Stimulated activated CD4-positive, alpha-beta T cell treated with anti-CD3 and anti-CD28 coated beads, Interleukin-4, amount 100 ng/mL, for 48 hours (primary cell): ENCODE measurements at places on chromosomes 13 and 19.
A peak's percentile ranks its signal among the peaks of the same experiment; 100 is the strongest.

DNA sequence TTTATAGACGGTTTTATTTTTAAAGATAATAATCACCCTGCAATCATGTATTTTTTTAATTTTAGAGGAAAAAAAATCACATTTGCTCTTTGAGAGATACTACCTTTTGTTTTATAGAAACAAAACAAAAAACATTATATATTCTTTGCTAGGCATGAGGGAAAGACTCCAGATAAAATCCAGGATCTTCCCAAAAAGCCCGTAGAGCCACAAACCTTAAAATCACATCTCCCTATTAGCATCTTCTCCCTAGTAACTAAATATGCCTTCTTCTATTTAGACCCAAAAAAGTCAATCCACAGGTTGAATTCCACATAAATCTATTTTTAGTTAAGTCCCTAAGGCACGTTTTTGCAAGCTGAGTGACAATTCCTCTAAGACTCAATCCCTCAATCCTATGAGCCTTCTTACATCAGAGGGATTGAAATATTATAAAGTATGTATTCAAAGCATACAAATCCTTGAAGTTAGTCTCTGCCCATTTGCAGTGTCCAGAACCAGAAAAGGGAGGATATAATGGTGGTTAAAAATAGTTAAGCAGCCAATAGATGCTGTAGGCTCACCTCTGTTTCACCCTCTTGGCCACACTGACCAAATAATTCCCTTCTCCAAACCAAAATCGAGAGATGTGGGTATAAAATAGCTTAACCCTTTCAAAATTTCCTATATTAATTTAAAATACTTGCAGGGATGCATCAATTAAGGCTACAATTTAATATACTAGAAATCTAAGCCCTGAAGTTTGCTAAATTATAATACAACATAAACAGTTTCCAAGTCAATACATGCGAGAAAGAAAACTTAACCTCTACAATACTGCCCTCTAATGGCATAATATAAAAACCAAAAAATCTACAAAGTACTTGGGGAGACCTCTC lies 64.0 kb downstream of the SERP2 start:
- no peak for DNase-seq

DNA sequence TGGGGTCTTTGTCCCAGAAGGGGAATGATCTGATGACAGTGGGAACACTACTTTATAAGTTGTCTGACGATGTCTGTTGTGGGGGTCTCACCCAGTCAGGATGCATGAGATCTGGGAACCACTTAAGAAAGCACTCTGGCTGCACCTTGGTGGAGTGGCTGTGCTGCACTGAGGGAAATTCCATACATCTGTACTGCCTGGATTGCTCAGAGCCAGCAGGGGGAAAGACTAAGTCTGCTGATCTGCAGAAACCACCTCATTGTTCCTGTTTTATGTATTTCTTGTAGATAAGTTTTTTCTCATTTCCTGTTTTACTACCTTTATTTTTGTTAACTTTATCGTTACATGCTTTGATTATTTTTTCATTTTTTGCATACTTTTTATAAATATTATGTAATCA lies 27.3 kb downstream of the ZNF430 start:
- no peak for DNase-seq

DNA sequence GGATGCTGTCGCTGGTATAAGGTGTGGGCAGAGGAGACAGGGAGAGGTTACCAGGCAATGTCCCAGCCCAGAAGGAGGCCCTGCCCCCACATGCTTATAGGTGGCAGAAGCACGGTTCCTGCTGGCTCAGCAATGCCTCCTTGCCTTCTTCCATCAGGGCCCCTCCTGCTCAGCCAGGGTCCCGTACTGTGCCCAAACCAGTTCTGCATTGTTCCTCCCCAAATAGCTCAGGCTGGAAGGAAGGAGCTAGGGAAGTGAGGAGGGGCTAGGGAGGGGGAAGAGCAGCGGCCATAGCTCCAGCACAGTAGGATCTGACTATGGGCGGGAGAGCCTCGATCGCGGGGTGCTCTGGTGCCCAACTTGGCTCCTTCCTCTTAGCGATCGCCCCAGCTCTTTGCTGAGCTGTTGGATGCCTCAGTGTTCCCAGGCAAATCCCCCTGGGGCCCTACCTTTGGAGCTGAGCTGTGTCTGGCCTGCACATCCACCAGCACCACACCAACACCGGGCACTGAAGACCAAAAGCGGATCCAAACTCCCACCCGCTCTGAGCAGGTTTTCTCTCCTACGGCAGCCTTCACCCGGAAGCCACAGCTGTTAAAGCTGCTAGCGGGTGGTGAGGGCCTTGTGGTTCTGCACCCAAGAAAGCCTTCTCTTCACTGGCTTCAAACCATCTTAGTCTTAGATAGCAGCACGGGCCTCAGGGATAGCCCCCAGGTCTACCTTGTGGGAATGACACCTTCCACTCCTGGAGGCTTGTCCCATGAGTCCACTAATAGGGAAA lies 32.1 kb upstream of the PEPD start:
- no peak for DNase-seq

GRCh38 chr19:13428352-13428751 lies 77.9 kb downstream of the CACNA1A start:
- peak; percentile 6 for DNase-seq

- DNase-seq = no peak
Observed at GRCh38 chr19:43688059-43688701, 18.2 kb upstream of the PLAUR start.

GRCh38 chr13:58908019-58908679 lies 1255.6 kb downstream of the DIAPH3 start:
- no peak for DNase-seq

DNA sequence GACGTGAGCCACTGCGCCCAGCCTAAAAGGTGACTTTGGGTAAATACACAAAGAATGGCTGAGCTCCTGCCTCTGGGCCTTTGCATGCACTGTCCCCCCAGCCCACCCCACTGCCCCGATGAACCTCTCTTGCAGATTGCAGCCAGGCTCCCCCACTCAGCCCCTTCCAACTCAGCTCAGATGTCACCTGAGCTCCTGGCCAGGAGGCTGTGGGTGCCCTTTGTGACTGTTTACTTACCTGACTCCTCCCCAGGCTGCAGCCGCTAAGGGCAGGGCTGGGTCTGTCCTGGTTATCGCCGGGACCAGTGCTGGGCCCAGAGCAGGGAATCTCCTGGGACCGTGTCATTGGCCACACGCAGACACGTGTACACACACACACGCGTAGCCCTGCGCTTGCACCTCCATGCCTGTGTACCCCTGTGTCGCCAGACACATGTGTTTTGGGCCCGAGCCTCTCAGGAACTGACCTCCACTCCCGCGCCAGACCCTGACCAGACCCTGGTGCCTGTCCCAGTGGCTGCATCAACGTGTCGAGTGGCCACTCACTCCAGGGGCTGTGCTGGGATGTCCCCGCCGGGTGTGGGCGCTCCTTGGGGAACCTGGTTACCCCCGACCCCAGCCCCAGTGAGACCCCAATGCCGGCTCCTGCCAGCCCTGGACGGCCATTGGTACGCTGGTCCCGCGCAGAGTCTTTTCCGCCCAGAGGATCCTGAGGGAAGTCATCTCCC lies 18.7 kb downstream of the EFNA2 start:
- no peak for DNase-seq

DNA sequence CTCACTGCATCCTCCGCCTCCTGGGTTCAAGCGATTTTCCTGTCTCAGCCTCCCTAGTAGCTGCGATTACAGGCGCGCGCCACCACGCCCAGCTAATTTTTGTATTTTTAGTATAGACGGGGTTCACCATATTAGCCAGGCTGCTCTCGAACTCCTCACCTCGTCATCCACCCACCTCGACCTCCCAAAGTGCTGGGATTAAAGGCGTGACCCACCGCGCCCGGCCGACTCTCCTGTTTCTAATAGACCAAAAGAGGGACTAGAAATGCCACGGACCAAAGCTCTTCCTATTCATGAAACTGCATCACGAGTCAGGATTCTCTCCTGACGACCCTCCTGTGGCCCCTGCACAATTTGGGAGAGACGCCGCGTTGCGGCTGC lies 563 bp downstream of the ZNF43 start:
- peak; percentile 8 for DNase-seq

DNA sequence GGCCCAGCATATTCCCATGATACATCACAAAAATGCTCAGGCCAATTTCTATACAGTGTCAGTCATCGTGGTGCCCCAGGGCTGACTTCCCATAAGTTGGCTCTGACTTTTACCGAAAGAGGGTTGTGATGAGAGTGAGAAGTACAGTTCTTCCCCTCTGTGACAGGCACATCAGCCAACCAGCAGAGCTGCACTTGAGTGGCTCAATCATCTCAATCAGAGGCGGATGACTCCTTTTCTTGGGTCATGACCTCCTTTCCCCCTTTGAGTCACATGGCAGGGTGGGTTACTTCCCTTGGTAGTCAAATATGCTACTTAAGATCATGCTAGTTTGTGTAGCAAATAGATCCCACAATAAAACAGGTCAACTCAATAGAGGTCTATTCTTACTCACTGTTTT lies 6.9 kb upstream of the AMER2 start:
- no peak for DNase-seq

DNA sequence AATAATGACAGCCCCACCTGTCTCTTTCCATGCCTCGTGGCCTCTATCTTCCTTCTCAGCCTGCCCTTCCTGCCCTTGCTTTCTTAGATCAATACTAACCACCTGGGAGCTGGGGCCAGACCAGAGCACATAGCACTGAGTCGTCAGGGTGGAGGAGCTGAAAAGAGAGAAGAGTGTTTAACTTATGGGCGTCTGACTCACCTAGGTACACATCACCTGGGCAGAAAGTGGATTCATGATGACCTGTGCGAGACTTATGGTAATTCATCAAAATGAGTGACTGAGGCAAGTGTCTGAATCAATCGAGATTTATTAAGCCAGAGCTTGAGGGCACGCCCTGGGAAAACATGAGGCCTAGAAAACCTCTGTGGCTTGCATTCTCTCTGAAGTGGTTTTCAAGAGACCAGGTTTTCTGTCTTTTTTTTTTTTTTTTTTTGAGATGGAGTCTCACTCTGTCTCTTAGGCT lies 19.2 kb downstream of the CEACAM6 start:
- peak; percentile 21 for DNase-seq

DNA sequence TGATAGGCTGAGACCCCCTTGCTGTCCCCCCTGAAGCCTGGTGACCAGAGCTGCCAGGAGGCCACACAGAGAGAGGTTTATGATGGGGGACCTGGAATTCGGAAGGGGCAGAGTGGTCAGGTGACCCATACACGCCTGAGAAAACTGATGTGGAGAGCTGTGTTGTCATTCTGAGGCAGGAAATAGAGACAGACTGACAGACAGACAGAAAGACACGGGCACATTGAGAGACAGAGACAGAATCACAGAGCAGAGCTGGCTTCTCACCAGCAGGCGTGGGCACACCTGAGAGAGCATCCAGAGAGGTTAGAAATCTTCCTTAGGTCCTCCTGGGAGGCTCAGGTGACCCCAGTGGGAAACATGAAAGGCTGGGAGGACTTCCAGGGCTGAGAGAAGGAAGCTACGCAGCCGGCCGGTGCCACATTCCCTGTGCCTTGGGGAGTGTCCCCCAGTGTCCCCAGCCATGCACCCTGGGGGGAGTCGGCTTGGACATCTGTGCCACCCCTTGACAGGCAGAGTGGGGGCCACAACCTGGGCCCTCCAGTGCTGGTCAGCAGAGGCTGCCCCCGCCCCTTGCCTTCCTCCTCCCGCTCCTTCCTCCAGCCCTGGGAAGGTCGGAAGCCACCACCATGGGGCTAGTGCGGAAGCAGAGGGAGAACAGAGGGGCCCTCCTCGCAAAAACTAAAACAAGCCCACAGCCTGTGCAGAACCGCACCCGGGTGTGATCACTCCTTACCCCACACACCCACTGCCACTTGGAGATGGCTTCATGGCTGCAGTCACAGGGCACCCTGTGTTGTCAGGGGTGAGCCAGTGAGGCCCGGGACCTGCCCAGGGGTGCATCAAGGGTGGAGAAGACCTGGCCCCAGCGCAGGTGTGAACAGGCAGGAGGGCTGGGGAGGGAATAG lies 2.2 kb downstream of the FFAR1 start:
- DNase-seq = no peak

DNA sequence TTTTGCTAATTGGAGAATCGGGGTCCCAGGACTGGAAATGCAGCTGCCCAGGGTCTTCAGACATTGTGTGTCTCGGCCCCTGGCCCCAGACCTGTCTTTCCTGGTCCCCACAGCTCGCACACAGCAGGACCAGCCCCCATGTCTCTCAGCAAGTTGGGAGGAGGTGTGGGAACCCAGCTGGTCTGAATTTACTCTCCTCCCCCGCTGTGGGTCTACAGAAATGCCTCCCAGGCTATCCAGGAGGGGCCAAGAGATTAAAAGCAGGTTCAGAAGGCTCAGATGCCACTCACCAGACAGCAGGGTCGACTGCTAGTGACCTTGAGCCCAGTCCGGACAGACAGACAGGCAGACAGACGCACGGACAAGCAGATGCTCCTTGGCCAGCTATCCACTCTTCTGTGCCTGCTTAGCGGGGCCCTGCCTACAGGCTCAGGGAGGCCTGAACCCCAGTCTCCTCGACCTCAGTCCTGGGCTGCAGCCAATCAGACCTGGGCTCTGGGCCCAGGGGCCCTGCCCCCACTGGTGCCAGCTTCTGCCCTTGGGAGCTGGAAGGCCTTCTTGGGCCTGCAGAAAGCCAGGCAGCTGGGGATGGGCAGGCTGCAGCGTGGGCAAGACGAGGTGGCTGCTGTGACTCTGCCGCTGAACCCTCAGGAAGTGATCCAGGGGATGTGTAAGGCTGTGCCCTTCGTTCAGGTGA lies at the start of gene DAND5:
TSS of gene DAND5 (plus strand) at position 285 of the 697 bp plus-strand sequence. CDS start at position 370, 85 bp downstream.
- DNase-seq = no peak

- no peak for DNase-seq
Observed at GRCh38 chr19:7676854-7677253, at the start of gene MCEMP1. TSS of gene MCEMP1 (plus strand) at chr19:7677090. CDS start at chr19:7677121, 31 bp downstream.

- DNase-seq = no peak
Observed at GRCh38 chr19:41890936-41891335, 8.0 kb downstream of the ARHGEF1 start.

GRCh38 chr19:343941-344624 lies 513 bp downstream of the MIER2 start:
- DNase-seq = peak; percentile 18

- DNase-seq = no peak
Observed at GRCh38 chr13:68998056-68998455, 1109.6 kb upstream of the ATXN8OS start.

DNA sequence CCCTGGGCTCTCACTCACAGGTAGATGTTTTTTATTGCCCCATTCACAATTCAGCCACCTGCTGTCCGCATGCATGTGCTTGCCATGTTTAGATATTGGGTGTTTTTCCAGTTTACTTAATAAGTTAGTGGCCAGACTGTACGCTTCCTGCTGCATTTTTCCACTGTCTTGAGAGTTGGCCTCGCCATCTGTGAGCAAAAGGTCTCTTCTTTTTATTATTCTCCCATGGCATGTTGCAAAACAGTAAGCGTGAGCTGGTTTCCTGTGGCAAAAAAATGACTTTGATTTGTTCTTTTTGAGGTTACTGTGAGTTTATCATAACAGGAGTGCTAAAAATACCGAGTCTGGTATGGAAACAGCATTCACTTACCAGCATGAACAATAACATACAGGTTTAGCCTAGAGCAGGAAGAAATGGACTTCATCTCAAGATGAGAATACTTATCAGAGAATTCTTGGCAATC lies 46.0 kb downstream of the SAE1 start:
- no peak for DNase-seq

GRCh38 chr13:66362485-66362884 lies 867.7 kb downstream of the PCDH9 start:
- no peak for DNase-seq

- DNase-seq = no peak
Observed at GRCh38 chr13:23845105-23845725, 44.0 kb downstream of the MIPEP start.
